Renal pelvis (tissue), 12 donors: ENCODE measurements at places on chromosomes 1 and 21.

DNA sequence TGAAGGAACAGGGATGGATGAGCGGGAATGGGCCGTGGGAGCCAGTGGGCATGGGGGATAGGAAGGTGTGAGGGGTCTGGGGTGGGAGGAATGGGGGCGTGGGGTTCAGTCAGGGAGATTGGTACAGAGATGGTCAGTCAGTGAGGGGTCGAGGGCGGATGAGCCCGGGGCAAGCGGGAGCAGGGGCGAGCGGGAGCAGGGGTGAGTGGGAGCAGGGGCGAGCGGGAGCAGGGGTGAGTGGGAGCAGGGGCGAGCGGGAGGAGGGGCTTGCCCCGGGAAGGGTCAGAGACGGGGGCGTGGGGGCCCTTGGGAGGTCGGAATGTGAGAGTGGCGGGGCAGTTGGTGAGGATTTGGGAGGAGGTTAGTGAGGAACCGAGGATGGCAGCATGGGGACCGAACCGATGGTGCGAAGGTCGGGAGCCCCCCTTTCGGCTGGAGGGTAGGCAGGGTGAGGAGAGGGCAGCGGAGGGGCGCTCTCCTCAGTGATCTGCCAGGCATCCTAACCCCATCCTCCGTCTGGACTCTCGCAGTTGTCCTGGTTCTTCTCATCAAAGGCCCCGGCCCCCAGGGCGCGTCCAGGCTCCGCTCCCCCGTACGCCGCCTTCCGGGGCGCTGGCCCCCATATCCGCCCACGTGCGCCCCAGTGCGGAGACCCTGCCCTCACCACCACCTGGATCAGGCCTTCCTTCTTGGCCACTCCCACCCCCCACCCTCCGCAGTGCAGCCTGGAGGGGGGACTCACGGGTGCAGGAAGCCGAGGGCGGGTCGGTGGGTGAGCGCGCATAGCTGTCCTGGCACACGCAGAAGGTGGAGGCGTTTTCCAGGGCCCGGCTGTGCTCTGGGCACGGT is 11.2 kb downstream of the EPHA10 start:
- no peak for DNase-seq

DNA sequence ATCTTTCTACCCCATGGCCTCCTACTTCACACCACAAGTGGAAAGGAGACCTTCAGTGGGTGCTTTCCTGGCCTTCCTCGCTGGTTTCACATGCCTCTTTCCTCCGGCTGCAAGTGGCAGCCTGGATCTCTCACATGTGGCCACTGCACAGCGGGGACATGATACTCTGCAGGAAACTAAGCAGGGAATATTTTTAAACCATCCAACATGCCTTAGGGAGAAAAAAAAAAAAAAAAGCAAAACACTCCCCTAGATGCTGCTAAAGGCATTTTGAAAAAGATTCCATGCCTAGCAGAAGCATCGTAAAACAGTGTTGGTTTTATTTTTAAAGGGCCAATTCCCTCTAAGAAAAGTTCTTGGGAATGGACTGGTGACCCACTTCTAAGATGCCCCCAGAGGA is 12.2 kb upstream of the GJA5 start:
- no peak for DNase-seq

- DNase-seq = no peak
These were observed 433 bp upstream of the DMBX1 start for GRCh38 chr1:46489169-46489637.

DNA sequence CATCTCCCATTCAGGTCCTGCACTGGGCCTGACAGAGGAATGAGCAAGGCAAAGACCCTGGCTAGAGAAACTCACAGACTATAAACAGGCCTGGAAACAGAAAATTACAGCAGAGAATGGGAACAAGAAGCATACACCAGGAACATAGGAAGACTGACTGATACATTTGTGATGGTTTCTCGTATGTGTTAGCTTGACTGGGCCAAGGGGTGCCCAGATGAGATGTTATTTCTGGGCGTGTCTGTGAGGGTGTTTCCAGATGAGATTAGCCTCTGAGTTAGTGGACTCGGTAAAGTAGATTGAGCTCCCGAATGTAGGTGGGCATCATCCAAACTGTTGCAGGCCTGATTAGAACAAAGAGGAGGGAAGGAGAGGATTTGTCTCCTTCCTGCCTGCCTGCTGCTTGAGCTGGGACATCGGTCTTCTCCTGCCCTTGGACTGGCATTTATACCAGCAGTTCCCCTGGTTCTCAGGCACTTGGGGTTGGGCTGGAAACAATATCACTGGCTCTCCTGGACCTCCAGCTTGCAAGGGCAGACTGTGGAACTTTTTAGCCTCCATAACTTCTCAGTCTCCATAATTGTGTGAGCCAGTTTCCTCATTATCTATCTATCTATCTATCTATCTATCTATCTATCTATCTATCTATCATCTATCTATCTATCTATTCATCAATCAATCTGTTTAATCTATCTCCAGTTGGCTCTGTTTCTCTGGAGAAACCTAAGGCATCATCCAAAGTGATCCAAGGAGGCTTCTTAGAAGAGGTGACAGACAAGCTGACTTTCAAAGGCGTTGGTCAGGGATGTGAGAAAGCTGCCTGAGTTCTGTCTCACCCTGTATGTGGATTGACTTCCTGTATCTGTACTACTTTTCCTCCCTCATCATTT is 9.7 kb upstream of the FOXO6 start:
- no peak for DNase-seq

GRCh38 chr1:111556325-111557037 is 53.0 kb upstream of the ADORA3 start:
- no peak for DNase-seq
